ENCODE measurements at places on chromosomes 5 and 9.

GRCh38 chr9:70795841-70796240 lies 325.6 kb downstream of the TRPM3 start:
- no peak for DNase-seq

- no peak for DNase-seq
These were observed 3.1 kb upstream of the DOCK8 start for GRCh38 chr9:211557-211956.

DNA sequence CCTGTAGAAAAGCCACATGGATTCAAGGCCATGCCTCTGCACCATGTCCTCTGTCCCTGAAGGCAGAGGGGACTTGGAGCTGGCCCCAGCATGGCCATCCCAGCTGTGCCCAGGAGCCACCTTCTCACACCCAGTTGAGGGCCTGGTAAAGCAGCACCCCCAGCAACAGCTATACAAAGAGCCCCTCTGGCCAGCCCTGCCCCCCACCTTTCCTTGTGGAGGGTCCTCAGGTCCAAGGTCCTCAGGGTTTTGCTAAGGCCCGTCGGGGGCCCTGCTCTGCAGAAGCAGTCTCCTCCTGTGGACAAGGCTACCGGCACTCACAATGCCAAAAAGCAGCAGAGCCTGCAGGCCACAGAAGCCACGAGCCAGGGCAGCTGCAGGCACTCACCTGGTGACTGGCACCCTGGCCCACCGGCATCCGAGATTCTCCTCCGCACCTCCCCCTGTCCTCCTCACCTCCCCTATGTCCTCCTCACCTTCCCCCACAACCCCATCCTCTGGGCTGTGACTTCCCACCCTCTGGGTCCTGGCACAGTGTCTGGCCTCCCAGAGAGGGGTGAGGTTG lies 39.9 kb upstream of the LPCAT1 start:
- no peak for DNase-seq

GRCh38 chr5:158482125-158482524 lies 617.6 kb downstream of the EBF1 start:
- DNase-seq = no peak

GRCh38 chr5:82355053-82355452 lies 76.9 kb upstream of the RPS23 start:
- DNase-seq = no peak

- DNase-seq = no peak
These were observed 1354.4 kb upstream of the C9orf72 start for GRCh38 chr9:28927691-28928090.
